ENCODE measurements at places on chromosomes 5 and 9.

DNA sequence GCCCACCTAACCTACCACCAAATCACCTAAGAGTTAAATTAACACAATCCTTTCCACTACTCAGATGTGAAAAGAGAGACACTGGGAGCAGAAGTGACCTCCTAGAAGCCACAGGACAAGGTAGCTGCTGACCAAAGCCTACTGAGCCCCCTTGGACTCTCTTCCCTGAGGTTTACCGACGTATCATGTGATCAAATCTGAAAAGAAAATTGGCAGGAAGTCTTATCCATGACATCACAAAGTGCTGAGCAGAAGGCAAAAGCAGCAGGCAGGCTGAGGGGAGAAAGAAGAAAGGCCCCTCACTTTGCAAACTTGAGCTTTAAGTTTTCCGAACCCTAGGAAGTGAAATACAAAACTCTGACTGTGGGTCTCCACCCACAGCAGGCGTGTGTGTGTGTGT, 11.1 kb downstream of the PRELID2 start:
- DNase-seq, result no peak

- no peak for DNase-seq
These were observed 2.1 kb upstream of the TLX3 start for GRCh38 chr5:171306781-171307591.

DNA sequence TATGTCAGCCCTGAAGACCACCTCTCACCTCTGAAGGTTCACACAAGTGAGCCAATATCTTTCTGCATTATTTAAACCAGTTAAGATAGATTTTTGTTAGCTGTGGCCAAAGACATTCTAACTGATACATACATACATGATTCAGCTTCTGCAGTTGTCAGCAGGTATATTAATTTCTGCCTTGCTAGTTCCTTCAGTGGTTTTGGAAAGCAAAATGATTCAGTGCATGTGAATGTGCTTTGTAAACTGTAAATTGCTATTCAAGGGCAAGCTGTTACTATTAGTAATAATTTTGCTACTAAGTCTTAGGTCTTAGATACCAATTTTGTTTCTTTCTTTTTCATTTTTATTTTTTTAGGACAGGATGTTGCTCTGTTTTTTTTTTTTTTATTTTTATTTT, 89.2 kb upstream of the ERBIN start:
- no peak for DNase-seq

- DNase-seq, result peak; percentile 28
These were observed 244.1 kb downstream of the ADGRV1 start for GRCh38 chr5:90802474-90803317.

DNA sequence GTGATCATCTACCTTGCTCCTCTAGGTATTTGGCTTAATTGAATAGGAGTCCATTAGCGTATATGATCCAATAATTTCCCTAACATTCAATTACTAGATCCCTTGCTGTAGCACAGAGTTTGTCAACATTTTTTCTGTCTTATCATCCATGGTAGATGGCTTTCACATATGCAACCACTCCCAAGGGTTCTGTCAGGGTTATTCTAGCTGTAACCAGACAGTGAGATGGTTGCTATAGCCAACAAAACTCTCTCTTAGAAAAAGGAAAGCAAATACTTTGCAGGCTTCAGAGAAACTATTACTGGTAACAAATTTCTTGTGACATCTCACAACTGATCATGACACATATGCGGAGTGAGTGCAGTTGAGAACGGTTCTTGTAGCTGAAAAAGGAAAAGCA, 96.2 kb upstream of the EFNA5 start:
- DNase-seq, result no peak

DNA sequence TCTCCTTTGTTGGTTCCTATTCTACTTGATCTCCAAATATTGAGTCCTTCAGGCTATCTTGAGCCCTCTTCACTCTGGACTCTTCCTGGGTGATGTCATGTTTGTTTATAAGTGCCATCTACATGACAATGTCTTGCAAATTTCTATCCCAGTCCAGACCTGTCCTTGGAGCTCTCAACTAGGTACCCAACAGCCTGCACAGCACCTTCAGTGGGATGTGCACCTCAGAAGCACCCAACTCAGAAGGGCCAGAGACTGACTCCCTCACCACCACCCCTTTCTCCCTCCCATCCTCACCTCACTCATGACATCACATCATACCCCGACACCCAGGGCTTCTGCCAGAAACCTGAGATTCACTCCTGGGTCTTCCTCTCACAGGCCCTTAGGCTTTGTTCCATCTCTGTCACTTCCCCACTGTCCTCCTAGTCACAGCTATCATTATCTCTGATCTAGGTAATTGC, 14.4 kb downstream of the TXN start:
- no peak for DNase-seq

DNA sequence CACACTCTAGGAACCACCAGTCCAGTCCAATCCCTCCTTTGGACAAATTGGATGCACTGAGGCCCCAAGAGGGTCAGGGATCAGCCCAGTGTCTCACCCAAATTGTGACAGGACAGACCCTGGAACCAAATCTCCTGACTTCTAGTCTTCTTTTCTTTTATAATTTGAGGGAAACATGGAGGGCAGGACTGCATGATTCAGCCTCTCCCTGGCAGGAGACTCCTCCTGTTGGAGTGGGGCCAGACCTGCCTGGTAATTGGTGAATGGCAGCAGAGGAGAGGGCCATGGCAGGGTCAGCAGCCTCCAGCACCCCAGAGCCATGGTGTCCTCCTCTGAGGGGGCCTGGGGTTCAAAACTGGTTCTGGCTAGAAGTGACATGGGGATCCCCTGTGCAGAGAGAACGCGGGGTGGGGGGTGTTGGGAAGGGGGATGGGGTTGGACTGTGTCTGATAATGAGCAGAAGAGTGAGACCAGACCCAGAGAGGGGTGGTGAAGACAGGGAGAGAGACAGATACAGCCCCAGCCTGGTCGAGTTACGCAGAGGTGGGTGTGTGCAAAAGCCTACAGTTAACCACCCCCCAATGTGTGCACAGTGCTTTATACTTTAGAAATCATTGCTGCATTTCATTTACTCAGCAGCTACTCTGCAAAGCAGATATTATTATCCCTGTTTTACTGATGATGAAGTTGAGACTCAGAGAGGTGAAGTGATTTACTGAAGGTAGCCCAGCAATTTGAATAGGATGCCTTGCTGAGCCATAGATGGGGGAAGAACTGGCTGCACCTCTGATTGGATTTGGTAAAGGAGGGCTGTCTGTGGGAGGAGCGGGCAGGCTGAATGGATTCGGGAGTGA, 3.8 kb upstream of the SYNPO start:
- DNase-seq, result no peak

DNA sequence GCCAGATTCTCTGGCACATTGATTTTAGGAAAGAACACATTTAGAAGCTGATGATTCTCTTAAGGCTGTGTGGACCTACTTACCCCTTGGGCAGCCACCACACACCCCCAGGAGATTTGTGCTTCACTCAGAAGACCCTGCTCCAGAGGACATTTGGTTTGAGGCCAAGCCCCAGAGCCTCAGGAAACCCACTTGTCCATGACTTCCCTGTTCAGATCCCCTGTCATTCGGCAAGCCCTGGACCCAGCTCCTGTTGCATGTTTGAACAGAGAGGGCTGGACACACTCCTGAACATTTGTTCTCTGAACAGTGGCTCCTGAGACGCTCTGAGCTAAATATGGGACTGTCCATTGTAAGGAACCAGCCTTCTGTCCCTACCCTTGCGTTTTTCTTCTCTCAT, 82.1 kb downstream of the AMBP start:
- no peak for DNase-seq

- DNase-seq, result no peak
These were observed 11.8 kb downstream of the ARL14EPL start for GRCh38 chr5:116044073-116044472.

DNA sequence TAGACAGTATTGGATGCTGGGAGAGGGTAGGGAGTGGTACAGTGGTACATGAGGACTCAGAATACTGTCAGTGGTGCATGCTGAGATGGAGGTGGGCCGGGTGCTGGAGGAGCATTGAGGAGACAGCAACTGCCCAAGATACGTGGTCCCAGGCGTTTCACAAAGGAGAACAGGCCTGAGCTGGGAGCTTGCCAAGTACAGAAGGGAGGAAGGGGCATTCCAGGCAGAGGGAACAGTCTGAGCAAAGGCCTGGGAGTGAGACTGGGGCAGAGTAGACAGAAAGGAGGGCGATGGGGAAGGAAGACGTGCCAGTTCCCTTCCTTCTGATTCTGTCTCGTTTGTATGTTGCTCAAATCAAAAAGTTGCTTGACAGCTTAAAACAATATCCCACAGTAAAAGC, 15.2 kb downstream of the GALNT12 start:
- no peak for DNase-seq

GRCh38 chr9:124860582-124861341, 995 bp downstream of the RPL35 start:
- DNase-seq, result no peak

GRCh38 chr9:94100152-94100879, 16.1 kb downstream of the PTPDC1 start:
- DNase-seq, result no peak

- DNase-seq, result no peak
These were observed 20.3 kb downstream of the AOPEP start for GRCh38 chr9:94746541-94747370.

- peak; percentile 82 for DNase-seq
These were observed 83.0 kb upstream of the FREM1 start for GRCh38 chr9:14993061-14993800.

GRCh38 chr5:19179571-19179970, 808.4 kb downstream of the CDH18 start:
- DNase-seq, result no peak

- no peak for DNase-seq
These were observed 55.1 kb upstream of the XPA start for GRCh38 chr9:97752274-97752673.

- DNase-seq, result no peak
These were observed 35.0 kb upstream of the ADAMTSL1 start for GRCh38 chr9:18438951-18439350.

DNA sequence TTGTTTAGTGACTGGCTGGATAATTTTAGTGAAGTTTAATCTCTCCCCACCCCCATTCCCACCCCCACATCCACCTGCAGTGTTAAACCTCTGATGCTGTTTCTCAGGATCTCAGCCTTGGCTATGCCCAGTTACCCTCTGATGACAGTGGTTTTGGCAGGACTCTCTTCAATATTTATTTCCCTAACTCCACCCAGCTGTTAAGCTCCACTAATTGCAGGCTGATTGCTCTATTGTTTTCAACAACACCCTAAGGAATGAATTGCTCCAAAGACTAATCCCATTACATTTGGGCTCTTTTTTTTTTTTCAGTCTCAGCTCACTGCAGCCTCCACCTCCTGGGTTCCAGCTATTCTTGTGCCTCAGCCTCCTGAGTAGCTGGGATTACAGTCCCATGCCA, 46.3 kb downstream of the PHAX start:
- DNase-seq, result no peak

GRCh38 chr5:72145348-72145747, 38.1 kb downstream of the MAP1B start:
- no peak for DNase-seq

- DNase-seq, result no peak
These were observed 368 bp downstream of the SURF1 start for GRCh38 chr9:133355881-133356357.

GRCh38 chr5:73256462-73256861, 83.5 kb downstream of the TMEM174 start:
- no peak for DNase-seq

GRCh38 chr9:89661956-89662717, 57.3 kb downstream of the GADD45G start:
- DNase-seq, result no peak

- no peak for DNase-seq
These were observed 305.5 kb upstream of the SEMA6A start for GRCh38 chr5:116880150-116880549.

DNA sequence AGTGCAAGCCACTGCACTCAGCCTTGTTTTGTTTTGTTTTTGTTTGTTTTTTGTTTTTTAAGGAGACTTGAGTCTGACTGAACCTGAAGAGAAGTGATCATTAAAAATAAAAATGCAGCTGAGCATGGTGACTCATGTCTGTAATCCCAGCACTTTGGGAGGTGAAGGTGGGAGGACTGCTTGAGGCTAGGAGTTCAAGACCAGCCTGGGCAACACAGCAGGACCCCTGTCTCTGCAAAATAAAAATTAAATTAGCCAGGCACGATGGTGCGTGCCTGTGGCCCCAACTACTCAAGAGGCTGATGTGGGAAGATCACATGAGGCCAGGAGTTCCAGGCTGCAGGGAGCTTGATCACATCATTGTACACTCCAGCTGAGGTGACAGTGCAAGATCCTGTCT, 6.2 kb downstream of the SLC1A1 start:
- no peak for DNase-seq

DNA sequence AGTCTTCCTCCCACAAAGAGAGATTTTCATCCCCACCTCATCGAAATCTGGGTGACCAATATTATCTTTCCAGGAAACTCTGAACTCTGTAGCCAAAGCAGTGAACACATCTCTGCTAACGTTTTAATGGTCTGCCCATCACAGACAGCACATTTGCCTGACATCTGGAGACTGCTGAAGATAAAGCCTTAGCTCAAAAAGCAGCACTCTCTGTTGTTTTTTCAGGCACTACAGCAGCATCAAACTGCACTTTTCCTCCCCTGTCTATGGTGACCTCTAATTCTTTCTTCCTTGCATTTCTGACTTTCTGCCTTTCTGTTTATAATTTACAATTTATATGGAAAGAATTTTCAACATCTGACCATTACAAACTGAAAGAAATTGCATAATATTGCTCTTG, 66.8 kb downstream of the RAB3C start:
- no peak for DNase-seq

- DNase-seq, result no peak
These were observed 53.3 kb downstream of the FOXD1 start for GRCh38 chr5:73395256-73395655.

GRCh38 chr9:128193469-128194096, 2.2 kb upstream of the CIZ1 start:
- DNase-seq, result no peak

GRCh38 chr9:136089697-136090045, 5.4 kb downstream of the NACC2 start:
- peak; percentile 37 for DNase-seq

DNA sequence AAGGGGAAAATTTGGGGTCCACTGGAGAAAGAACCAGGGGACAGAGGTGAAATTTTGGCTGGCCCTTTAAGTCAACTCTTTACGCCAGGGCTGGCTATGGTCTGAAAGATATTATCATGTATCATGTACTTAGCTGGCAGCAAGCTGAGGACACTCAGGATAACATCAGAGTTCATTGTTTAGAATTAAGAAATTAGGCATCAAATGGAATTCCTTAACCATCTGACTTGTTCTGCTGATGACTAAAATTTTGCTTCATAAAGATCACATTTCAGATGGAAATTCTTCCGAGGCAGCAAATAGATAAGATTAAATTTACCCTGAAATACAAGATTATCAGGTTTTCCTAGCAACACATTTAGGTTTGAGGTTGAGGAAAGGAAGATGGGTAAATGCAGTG, 269.4 kb upstream of the KLF9 start:
- no peak for DNase-seq

GRCh38 chr9:110582156-110582555, 2.6 kb upstream of the SVEP1 start:
- DNase-seq, result no peak

DNA sequence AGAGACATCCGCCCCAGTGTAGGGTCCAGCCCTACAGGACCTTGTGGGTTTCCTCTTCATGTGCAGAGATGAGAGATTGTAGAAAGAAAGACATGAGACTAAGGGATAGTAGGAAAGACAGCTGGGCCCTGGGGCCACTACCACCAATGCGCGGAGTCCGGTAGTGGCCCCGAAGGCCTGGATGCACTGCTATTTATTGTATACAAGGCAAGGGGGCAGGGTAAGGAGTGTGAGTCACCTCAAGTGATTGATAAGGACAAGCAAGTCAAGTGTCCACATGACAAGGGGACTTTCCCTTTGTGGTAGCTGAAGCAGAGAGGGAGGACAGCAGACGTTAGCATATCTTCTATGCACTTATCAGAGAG, 6.2 kb upstream of the TMEM141 start:
- no peak for DNase-seq

GRCh38 chr5:22665801-22666200, 187.3 kb downstream of the CDH12 start:
- DNase-seq, result no peak
